ENCODE measurements at places on chromosomes 7 and 10.

DNA sequence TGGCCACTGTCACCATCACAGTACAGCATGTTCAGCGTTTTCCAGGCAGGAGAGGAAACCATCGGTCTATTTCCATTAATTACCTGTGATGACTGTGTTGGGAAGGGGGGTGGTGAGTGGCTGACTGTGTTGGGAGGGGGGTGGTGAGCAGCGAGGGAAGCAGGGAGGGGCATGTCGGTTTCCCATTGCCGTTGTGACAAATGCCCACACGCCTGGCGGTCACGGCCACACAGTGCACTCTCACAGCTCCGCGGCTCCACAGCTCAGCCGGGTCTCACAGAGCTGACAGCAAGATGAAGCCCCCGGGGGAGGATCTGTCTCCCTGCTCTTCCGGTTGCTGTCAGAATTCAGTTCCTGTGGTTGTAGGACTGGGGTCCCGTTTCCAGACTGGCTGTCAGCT, 39.0 kb downstream of the AP5Z1 start:
- DNase-seq: no peak

DNA sequence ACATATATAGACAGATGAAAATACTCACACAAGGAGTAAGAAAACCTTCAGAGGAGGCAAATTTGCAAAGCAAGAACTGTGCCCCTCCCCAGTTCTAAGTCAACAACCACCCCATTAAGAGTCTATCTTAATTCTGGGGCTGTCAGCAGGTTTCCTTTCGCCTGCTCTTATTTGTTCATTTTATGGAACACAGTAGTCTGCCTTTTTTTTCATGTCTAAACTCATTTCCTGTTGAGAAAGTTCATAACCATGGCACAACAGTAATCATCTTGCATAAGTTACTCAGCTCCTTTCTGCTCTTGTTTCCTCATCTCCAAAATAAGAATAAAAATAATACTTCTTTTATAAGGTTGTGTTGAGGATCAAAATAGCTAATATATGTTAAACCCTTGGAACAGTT, 25.8 kb upstream of the AMPH start:
- DNase-seq: no peak

DNA sequence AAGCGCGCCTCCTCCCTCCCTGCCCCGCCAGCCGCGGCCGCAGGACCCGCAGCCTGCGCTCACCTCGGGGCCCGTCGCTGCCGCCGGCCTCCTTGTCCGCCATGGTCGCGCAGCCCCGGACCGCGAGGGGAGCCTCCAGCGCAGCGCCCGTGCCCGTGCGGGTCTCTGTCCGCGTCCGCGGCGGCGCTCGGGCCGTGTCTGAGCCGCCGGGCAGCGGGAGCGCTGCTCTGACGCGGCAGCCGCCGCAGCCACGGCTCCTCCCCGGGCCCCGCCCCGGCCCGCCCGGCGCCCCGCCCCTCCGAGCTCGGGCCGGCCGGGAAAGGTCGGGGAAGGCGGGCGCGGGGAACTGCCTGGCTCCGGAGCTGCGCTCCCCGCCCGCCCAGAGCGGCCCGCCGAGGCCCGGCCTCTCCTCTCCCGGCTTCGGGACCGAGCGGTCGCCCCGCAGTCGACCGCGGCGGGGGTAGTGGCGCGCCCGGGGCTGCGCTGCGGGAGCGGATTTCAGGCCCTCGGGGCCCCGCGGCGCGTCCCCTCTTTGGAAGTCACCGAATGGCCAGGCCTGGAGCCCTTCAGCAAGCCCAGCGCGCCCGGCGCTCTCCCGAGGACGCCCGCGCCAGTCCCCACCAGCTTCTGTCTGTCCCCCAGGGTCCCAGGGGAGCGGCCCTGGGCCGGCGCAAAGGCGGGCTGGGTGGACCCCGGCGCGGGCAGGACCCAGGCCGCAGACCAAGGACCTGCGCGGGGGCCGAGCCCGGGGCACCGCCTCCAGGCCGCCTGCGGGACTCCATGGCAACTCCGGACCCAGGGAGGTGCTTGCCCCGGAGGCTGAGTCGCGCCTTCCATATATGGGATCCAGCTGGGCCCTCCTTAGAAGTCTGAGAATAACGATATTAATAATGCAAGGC, at the start of gene HSPA12A:
Gene HSPA12A (minus strand): TSS at position 200 of the 899 bp plus-strand sequence. CDS start 97 bp downstream, at position 103.
- DNase-seq: peak; percentile 40

GRCh38 chr7:41005374-41005901, 697.5 kb downstream of the INHBA start:
- no peak for DNase-seq

- no peak for DNase-seq
Measured at GRCh38 chr10:43226851-43227845, 39.7 kb downstream of the RASGEF1A start.

DNA sequence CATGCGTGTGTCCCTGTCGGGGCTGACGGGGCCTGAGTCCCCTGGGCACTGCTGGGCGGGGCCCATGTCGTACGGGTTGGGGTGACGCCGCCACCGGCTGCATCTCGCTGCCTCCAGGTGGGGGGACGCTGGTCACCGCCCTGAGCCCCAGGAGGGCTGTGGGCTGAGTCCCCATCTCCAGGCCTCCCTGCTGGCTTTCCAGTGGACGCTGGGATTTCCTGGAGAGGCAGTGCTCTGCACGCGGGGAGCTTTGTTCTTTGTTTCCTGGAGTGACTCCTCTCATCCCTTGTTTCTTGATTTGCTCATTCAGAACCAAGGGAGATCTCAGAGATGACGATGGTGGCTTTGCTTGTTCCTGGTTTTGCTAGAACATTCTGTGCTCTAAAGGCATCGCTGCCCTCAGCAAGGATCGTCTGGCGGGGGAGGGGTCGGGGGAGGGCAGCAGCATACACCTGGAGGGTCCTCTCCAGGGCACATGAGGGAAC, 21.0 kb downstream of the PWWP2B start:
- DNase-seq: no peak

DNA sequence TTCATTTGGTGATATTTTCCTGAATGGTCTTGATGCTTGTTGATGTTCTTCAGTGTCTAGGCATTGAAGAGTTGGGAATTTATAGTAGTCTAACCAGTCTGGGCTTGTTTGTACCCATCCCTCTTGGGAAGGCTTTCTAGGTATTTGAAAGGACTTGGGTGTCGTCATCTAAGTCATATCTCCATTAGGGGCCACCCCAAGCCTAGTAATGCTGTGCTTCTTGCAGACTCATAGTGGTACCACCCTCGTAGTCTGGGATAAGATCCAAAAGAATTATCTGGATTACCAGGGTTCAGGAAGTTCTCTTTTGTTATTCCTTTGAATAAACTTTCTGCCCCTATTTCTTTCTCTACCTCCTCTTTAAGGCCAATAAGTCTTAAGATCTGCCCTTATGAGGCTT, 319.4 kb upstream of the MYO3A start:
- DNase-seq: no peak

DNA sequence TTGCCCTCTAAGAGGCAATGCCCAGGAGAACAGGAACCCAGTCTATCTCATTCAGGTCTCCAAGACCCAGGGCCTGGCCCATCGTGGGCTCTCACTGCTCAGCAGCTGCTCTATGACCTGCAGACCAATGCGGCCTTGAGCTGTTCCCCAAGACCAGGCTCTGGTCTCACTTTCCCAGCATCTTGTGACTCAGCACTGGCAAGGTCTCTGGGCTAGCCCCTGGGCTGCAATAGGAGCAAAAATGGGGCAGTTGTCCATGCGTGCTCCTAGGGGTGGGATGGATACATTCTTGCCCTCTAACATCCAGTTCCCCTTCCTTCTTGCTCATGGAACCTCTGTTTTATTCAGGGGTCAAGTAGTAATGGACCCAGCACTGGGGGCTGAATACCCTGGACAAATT, 13.5 kb downstream of the GCK start:
- DNase-seq: no peak

GRCh38 chr10:44706745-44707144, 204.4 kb upstream of the TMEM72 start:
- peak; percentile 88 for DNase-seq

GRCh38 chr10:3473271-3473670, 300.7 kb upstream of the PITRM1 start:
- no peak for DNase-seq

GRCh38 chr7:86301301-86301700, 342.4 kb upstream of the GRM3 start:
- no peak for DNase-seq

DNA sequence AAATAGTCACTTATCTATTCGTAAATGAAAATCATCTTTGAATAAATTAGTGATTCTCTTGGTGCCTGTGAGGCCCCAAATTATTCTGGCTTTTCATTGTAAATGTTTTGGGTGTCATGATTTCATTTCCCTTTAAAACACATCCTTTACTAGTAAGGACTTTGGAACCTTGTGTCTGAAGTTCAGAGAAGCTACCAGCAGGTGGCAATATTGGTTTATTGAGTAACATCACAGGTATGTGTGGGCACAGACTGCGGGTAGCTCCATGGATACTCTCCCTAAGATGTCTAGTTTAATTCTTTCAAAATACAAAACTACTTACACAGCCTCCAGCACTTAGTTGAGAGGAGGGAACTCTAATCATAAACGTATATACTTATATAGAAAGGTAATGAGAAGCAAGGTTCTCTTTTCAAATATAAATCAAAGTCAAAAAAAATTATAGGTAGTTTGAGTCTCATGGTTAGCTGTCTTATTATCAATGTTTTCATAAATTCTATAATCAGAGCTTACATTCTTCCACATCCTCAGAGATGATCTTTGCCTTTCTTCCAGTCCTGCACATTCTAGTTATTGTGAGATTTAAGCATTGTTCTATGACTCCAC, 449.6 kb downstream of the GRM8 start:
- DNase-seq: peak; percentile 27

DNA sequence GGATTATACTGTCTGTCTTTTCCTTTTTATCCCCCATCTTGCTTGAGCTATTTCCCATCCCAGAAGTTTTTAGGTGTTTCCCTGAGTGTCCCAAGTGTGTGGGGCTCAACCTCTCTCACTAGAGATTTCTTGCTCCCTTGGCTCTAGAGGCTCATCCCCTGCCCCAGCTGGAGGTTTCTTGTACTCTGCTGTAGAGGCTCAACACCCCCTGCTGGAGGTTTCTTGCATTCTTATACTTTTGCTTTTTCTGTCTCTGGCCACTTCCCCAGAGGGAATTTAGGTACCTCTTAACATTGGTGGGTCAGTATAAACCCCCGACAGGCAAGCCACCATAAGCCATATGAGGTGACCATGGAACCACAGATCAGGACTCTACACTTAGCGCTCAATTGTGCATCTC, 114.2 kb upstream of the FAM3C start:
- no peak for DNase-seq

GRCh38 chr10:103712146-103712545, 143.2 kb downstream of the SH3PXD2A start:
- DNase-seq: no peak

GRCh38 chr10:23046027-23046426, 49.4 kb upstream of the MSRB2 start:
- DNase-seq: no peak

- DNase-seq: no peak
Measured at GRCh38 chr7:101602082-101602481, 27.0 kb downstream of the MYL10 start.

DNA sequence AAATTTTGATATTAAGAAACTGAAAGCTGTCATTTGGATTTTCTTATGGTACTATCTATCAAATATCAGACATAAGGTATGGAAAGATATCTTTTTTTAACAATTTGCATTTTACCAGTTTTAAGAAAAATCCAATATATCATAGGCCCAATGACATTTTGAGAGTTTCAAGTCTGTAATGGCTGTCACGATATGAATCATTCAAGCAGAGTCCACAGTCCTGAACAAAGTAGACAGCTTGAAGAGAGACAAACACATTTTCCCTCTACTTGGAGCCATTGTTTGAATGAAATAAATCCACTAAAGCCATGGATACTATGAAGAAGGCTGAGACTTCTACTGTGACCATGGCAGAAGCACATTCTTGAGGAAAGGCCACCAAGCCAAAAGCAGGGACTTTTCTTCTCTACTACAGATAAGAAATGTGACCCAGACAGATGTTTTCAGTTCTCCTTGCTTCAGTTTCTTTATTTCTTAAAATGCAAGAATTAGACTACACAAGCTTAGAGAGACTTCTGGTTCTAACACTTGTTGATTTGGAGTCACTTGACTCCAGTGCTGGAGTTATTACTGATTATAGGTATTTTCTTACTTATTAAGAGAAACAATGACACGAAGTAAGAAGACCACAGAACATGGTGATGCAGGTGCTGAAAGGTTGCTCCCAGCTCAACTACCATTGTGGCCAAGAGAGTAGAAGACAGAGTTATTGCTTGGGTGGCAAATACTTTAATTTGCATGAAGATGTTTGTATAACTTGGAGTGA, 429.1 kb downstream of the KIF20B start:
- DNase-seq: no peak

- no peak for DNase-seq
Measured at GRCh38 chr10:91545838-91546237, 87.0 kb downstream of the PPP1R3C start.

All from retinal pigment epithelial cell (primary cell).